ENCODE measurements at places on chromosomes 4 and X.

DNA sequence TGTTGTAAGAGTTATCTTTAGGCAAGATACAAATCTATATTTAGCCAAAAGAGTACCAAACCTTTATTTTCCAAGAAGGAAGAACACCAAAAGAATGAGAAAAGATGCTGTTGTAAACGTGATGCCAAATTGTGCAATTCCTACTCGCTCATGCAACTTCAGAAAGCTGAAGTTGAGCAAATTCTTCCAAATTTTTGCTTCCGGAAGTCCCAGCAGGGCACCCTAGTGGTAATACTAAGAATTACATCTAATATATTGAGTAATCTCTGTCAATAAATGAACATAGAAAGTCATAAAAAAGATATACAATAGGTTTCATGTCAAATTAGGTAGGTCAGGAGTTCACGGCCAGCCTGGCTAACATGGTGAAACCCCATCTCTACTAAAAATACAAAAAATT lies 36.0 kb upstream of the SMARCAD1 start:
- H3K4me3 ChIP-seq: no peak overlapping the region
- no peaks in the 10 kb centered on the region for H3K4me1 ChIP-seq
- H3K36me3 ChIP-seq: no peaks in the 10 kb centered on the region
- no peak for DNase-seq
- no peaks in the 10 kb centered on the region for H3K27me3 ChIP-seq
- no peak overlapping the region for H3K27ac ChIP-seq

DNA sequence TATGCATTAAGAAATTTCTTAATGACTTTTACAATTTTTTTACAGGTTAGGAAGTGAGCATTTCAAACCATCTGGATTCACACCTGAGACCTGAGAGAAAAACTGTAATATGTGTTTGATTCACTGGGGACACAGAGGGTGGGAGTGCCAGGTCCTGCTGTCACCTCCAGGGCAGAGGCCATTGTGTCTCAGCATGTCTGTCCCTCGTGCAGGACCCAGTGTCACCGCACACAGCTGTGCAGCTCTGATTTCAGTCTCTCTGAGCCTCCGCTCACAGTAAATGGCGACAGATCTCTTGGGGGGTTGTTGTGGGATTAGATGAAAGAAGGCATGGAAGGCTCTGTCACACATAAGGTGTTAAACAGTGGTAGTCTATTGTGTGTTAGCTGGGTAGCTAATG lies 23.0 kb upstream of the CLDN24 start:
- no peaks in the 10 kb centered on the region for H3K27me3 ChIP-seq
- no peak overlapping the region for H3K27ac ChIP-seq
- H3K4me3 ChIP-seq: no peak overlapping the region
- peaks cover 16% of the 10 kb centered on the region for H3K4me1 ChIP-seq

- H3K27ac ChIP-seq: peak overlapping the region; percentile 67
- H3K4me3 ChIP-seq: no peak overlapping the region
- H3K4me1 ChIP-seq: peaks cover 18% of the 10 kb centered on the region
- DNase-seq: no peak
- no peaks in the 10 kb centered on the region for H3K27me3 ChIP-seq
- no peaks in the 10 kb centered on the region for H3K36me3 ChIP-seq
These were observed 18.5 kb upstream of the RBPJ start for GRCh38 chr4:26302031-26302899.

GRCh38 chrX:9569876-9570301 lies 105.0 kb downstream of the TBL1X start:
- H3K36me3 ChIP-seq: no peaks in the 10 kb centered on the region
- H3K27ac ChIP-seq: no peak overlapping the region
- H3K4me3 ChIP-seq: no peak overlapping the region
- no peaks in the 10 kb centered on the region for H3K27me3 ChIP-seq
- peaks cover 17% of the 10 kb centered on the region for H3K4me1 ChIP-seq

DNA sequence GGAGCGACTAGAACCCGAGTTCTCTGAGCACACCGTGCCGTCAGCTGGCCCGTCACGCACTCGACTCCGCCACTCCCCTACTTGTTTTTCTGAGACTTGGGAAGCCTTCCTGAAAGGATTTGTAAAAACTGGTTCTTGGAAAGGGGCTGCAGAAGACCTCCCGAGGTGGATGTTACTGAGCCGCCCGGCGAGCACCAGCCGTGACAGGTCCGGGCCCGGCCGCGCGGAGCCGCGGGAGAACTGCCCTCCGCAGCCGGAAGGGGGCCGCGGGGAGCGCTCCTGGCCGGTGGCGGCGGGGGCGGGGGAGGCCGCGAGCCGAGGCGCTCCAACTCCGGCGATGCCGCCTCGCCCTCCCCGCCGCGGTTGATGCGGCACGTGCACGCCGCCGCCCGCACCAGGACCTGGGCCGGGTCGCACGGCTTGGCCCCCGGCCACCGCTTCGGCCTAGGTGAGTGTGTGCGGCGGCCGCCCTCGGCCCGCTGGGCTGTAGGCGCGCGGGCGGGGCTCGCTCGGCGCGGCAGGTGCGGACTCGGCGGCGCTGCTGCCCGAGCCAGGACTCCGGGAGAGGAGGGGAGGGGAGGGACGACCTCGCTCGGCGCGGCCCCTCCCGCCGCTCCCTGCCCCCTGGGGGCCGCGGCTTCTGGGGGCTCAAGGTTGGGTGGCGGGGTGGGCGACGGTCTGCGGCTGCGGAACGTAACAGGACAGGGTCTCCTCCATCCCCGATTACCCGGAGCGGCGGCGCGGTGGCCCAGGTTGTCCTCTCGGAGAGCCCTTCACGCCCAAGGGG lies 1.7 kb downstream of the SPRY1 start:
- peak; percentile 93 for DNase-seq
- peak overlapping the region; percentile 87 for H3K27ac ChIP-seq
- no peaks in the 10 kb centered on the region for H3K36me3 ChIP-seq
- H3K27me3 ChIP-seq: peaks cover 25% of the 10 kb centered on the region
- peaks cover 71% of the 10 kb centered on the region for H3K4me1 ChIP-seq

DNA sequence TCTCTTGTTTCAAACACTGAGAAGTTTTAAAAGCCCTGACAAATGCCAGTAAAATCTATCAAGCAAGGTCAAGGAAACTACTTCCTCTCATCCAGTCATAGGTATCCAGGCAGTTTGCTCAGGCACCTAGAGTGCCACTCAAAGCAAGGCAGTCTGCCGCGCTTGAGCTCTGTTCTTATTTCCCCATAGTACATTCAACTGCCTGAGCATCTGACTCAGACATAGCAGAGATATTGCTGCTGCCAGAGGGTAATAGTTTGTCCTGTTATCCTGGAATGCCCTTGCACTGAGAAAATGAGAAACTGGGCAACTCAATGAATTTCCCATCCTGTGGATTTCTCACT lies 16.1 kb upstream of the ATP8A1 start:
- no peaks in the 10 kb centered on the region for H3K36me3 ChIP-seq
- no peak overlapping the region for H3K4me3 ChIP-seq
- H3K4me1 ChIP-seq: peaks cover 31% of the 10 kb centered on the region
- no peak overlapping the region for H3K27ac ChIP-seq
- no peaks in the 10 kb centered on the region for H3K27me3 ChIP-seq

DNA sequence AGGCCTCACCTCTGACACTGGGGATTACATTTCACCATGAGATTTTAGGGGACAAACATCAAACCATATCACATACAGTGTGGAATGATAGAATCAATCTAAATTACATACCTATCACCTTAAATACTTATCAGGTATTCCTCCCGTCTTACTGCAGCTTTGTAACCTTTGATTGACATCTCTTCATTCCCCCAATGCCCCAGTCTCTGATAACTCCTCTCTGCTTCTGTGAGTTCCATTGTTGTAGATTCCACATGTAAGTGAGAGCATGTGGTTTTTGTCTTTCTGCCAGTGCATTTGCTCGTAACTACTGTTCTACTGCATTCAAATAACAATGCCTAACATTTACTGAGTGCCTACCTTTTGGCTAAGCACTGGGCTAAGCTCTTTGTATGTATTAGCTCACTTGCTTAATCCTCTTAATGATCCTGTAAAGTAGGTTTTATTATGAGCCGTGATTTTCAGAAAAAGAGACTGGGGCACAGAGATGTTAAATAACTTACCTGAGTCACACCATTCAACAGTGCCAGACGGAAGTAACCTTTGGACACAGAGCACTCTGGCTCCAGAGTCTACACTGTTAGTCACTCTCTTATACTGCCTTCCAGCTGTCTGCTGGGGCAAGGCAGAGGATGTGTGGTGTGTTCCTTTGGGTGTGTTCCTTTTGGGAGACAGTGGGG lies 63.7 kb upstream of the ESX1 start:
- no peak overlapping the region for H3K4me3 ChIP-seq
- H3K27me3 ChIP-seq: no peaks in the 10 kb centered on the region
- DNase-seq: no peak
- no peak overlapping the region for H3K27ac ChIP-seq
- no peaks in the 10 kb centered on the region for H3K4me1 ChIP-seq

All from spleen (tissue), 13 donors.